ENCODE measurements at places on chromosomes 3 and 15.

GRCh38 chr3:126484148-126484547, 8.5 kb upstream of the ZXDC start:
- no peak for DNase-seq

- DNase-seq = no peak
Measured at GRCh38 chr15:89489376-89489775, 7.0 kb downstream of the RHCG start.

DNA sequence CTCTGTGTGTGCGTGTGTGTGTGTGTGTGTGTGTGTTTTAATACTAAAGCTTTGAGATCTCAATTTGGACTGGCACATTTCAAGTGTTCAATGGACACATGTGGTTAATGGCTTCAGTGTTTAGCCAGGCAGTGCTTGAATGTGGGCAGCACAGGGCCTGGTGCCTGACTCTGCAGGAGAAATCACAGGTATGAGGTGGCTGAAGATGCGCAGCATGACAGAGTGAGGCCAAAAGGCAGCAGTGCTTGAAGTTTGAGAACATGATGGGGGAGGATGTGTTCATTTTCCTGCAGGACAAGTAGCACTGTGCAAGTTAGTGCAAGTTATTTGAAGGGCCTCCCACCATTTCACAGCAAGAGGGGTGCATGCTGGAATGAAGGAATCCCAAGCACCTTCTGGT, 620.5 kb upstream of the TBL1XR1 start:
- DNase-seq = no peak

DNA sequence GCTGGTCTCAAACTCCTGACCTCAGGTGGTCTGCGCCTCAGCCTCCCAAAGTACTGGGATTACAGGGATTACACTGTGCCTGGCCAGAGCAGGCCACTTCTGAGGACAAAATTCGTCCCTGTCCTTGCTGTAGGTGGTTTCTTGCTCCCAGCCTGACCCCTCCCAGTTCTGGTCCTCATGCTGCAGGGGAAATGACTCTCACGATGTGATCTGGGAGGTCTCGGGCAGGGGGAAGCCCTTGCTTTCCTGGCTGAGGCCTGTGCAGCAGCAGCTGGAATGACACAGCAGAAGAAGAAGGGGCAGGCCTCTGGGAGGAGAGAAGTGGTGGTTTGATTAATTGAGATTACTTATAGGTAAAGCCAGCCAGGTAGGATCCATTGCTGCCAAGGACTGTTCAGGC, 39.3 kb downstream of the MEGF11 start:
- no peak for DNase-seq

DNA sequence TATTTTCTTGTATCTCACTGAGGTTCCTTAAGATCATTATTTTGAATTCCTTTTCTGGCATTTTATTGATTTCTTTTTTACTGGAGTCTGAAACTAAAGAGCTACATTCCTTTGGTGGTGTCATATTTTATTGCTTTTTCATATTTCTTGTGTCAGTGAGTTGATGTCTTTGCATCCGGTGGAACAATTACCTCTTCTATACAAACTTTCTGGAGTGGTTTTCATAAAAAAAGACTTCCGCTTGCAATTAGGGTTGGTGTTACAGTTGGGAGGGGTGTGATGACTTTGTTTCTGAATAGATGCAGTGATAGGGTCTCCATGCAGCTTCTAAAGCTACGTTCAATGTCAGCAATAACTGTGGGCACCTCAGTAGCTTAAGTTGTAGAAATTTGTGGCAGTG, 181.7 kb downstream of the LPP start:
- no peak for DNase-seq

Measured in nephron progenitor cell (in vitro differentiated cells).